ENCODE measurements at places on chromosomes 1 and 21.

DNA sequence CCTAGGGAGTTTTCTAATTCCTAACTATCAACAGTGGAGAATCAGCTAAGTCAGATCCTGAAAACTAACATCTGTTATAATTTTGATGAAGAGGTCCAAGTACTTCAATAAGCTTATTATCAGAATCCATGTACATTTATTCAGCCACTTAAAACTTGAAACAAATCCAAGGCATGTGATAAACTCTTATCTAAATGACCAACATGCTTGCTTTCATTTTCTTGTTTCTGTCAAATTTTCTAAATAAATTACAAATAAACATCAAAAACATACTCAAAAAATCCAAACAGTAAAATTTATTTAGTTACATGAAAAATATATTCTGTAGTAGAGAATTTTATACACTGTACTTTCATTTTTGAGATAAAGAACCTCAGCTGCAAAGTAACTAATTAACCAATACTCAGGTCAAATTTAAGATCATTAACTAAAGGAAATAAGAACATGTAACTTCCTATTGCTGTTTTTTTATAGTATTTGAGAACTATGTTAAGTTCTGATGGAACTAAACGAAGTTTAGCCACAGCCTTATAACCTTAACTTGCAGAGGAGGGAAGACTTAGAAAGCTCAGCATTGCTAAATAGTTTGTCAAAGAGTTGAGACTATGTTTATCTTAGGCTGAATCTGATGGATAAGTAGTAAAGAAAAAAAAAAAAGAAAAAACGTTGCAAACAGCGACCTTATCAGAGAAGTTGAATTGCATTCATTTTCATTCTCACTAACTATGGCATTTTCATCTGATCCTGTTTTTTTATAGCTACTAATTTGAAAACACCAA is 44.9 kb downstream of the SYNJ1 start:
- DNase-seq = no peak

- DNase-seq = no peak
These were observed 4.8 kb downstream of the INKA2 start for GRCh38 chr1:111734426-111734825.

GRCh38 chr1:10068605-10069294 is 36.0 kb downstream of the UBE4B start:
- no peak for DNase-seq

- no peak for DNase-seq
These were observed 83.8 kb downstream of the NIBAN1 start for GRCh38 chr1:184890539-184890973.

GRCh38 chr1:182149411-182149965 is 88.0 kb upstream of the ZNF648 start:
- DNase-seq = no peak

GRCh38 chr21:39673736-39674135 is 61.0 kb downstream of the B3GALT5 start:
- DNase-seq = no peak

- no peak for DNase-seq
These were observed 97.4 kb upstream of the ST6GALNAC5 start for GRCh38 chr1:76769911-76770310.

- no peak for DNase-seq
These were observed 109.6 kb upstream of the BMP8A start for GRCh38 chr1:39381839-39382238.

- DNase-seq = peak; percentile 58
These were observed 74.7 kb upstream of the RGL1 start for GRCh38 chr1:183730107-183730724.

GRCh38 chr1:213513006-213513405 is 462.0 kb downstream of the RPS6KC1 start:
- no peak for DNase-seq

DNA sequence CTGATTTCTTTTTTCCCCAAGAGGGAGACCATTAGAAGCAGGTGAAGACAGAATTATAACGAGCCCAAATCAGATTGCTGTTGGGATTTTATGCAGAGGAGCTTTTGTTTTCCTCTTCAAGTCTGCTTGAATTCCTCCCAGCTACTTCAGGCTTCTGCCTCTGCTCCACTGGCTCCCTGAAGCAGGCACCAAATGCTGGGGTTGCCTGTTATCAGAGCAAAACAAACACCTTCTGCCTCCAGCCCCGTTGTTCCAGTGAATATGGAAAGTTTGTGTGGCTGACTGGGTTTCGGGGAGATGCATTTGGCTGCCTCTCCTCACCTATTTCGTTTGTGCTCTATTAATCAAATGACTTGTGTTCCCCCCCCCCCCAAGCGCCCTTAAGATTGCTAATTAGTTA is 209.2 kb downstream of the URB2 start:
- DNase-seq = no peak

DNA sequence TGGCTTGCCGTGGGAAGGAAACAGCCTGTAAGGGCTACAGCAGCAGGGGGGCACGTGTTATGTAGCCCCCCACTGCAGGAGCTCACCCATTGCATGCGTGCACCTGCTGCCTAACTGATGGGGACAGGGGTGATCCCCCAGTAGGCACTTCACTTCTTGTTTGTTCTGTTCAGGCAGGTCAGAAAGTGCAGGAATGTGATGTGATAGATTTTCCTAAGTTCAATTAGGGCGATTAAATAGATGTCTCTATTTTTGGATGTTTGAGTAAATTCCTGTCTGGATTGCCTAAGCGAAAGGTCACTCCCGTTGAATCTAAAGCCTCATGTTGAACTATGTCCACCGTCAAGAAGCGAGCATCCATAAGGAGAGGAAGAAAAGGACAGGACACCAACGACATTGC is 78.8 kb upstream of the LPGAT1 start:
- DNase-seq = no peak

GRCh38 chr1:29893046-29893723 is 656.9 kb downstream of the PTPRU start:
- no peak for DNase-seq

DNA sequence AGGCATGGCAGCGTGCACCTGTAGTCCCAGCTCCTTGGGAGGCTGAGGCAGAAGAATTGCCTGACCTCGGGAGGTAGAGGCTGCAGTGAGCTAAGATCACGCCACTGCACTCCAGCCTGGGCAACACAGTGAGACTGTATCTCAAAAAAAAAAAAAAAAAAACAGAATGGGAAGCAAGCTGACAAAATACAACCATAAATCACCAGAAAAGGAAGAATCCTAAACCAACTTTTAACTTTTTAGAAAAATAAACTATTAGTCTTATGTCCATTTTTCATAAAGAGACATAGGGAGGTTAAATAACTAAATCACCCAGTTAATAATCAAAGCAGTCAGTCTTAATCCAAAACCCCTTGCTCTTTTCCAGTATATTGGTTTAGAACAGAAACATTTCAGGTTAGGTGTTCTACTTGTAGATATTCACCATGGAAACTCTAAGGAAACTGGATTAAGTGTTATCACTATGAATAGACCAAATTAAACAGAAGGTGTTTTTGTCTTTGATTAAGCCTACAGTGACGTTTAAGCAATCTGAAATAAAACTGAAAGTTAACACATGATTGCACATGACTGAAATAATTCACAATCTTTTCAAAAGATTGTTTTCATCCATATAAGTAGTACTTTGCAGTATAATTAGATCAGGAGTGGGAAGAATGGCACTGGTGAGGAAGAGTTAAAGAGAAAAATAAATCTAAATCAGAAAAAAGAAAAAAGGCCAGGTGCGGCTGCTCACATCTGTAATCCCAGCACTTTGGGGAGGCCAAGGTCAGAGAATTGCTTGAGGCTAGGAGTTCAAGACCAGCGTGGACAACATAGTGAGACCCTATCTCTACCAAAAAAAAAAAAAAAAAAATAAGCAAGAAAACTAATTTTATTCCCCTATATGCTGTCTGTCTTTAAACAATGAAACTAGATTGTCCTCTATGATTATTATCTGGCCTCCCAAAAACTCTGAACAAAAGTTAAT is 9.6 kb downstream of the CDC42BPA start:
- no peak for DNase-seq

DNA sequence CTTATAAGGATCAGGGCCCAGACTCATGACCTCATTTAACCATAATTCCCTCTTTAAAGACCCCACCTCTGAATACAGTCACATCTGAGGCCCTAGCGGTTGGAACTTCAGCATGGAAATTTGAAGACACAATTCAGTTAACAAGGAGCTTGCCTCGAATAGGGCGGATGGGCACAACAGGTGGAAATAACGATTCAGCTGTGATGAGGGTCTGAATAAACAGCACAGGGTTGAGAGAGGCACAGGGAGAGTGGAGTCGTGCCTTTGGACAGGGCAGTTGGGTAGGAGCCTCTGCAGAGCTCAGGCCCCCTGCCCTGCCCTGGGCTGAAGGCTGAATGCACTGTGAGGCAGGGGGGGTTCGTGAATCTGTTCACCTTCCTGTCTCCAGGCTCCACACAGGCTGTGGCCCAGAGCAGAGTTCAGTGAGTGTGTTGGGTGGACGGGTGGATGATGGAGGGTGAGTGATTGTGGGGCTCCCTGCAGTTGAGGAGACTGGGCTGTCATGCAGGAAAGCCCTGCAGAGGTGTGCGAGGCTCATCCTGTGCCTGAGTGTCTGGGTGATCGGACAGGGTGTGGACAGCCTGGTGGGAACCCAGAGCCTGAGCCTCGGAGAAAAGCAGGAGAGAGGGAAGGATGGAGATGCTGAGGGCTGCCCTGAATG is 243.1 kb downstream of the FOXD2 start:
- DNase-seq = no peak

DNA sequence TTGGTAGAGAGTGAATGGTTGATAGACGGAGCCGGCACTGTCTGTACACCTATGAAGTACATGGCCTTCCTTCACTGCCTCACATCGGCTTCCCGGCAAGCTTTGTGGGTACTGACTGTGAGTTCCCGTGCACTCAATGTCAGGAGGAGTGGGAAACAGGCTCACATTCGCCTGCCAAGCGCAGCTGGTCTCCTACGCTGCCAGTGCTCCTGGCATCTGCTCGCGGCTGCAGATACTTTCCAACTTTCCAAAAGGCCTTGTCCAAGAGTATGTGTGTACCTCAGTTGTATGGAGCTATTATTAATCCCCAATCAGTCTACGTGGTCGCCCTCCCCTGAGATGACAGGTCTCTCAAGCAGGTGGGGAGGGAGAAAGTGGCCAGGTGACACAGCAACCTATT is 180.8 kb downstream of the ZSCAN20 start:
- no peak for DNase-seq

DNA sequence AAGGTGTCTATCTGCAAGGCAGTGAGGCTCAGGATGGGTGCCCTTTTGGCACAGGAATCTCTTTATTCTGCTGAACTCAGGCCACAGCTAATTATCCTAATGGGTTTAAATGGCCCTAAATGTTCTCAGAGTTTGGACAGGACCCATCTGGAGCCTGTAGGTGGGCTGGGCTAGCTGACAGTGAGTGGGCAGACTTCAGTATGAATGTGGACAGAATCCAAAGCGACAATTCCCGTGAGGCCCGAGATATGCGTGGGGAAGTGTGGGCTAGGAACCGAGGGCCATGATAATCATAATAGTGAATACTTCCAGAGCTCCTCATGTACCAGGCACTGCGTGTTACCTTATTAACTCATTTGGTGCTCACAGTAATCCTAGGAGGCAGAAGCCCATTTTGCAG is 165.3 kb downstream of the GRIK3 start:
- DNase-seq = peak; percentile 58

DNA sequence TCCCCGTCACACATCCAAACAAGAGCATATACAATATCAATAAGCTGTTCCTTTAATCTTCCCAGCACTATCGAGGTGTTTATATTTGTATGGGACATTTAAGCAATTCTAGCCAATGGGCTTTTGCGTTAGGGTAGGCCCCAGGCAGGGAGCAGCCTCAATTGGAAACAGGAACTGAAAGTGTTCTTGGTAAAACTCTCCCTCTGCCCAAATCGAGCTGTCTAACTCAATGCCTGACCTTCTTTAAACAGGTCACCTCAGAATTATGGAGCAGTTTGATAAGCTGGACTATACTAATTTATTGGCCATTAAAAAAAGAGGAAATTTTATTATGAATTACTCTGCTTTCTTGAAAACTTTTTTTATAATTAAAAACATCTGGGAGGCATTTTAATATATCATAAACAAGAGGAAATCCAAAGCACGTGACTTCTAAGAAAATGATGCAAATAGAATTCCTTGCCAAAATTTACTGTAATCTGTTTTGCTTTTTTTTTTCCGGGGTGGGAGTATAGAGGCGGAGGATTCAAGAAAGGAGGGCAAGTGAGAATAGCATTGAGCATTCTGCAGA is 498.1 kb downstream of the LMO4 start:
- no peak for DNase-seq

DNA sequence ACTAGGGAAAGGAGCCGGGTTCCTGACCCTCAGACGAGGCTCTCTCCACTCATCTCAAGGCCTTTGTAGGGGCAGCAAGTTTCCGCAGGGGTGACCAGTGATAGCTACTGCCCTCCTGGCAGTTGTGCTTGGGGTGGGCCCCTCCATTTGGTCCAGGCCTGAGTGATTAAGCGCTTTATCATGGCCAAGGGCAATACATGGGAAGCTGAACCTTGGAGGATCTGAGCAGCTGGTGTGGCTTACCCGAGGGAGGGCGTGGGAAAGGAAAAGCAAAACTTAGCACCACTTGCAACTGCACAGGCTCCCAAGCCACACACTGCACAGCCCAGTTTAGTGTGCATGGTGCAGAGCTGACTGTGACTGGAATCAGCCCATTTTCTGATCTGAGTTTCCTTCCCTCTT is 47.8 kb downstream of the GADD45A start:
- DNase-seq = no peak

GRCh38 chr1:216793303-216793702 is 70.1 kb upstream of the ESRRG start:
- DNase-seq = no peak

DNA sequence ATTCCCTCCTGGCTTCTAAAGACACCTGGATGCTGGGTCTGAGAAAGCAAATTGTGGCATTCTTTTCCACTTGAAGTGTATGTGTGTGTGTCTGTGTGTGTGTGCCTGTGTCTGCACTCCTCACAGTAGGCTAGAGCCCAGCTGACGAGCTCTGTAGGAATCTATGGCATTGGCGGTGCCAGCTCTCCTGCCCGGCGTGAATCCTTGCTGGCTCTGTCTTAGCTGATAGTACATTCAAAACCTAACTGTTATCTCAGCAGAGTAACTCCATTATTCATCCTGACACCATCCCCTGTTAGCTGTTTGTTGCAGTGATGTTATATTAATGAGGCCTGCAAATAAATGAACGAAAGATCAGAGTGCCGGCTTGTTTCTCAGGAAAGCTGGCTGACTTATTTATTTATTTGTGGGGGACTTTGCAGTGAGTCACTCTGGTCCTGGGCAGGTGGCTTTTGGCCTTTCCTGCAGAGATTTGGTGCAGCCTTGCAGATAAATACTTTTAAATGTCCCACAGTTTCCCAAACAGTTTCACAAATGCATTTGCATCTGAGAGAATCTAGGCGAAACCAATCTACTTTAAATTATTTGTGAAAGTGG is 160.6 kb upstream of the CD34 start:
- DNase-seq = no peak

Measured in NCI-H446 (cell line).